ENCODE measurements at places on chromosomes 1 and 21. TPM values are rescaled to one million over a fixed set of nuclear protein-coding genes. Genes with fewer than 3 reads are reported as not detected.

DNA sequence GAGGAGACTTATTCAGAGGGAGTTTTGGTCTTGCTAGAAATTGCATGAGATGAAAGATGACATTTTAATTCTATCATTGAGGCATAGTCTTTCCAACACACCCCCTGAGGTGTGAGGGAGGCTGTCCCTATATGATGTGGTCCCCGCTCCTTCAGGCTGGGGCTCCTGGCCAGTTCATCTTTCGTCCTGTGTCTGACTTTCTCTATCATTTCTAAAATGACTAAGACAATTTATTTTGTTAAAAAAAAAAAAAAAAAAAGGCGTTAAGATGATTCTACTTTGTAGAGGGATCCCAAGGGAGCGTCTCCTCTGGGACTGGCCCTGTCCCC, 50.5 kb downstream of the PRKCZ start:
- DNase-seq = no peak
- no peaks in the 10 kb centered on the region for H3K27me3 ChIP-seq
- no peak overlapping the region for H3K4me3 ChIP-seq
- H3K27ac ChIP-seq = no peak overlapping the region
- no peaks in the 10 kb centered on the region for H3K4me1 ChIP-seq

DNA sequence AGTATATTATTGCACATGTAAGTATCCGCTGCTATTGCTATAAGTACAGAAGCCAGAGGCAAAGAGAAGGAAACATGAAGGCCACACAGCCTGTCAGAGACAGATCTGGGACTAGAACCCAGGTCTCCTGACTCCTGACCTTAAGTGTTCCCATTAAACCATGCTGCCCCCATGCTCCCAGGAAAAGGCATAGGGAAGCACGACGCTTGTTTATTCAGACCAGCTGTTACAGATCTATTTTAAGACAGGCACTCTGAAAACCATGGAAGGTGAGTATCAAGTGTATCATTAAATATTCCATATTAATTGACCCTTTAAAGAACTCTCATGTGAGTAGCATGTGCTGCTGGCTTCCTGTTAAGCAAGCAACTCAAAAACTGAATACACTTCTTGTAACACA, 11.4 kb downstream of the VAV3 start:
- no peak for DNase-seq
- no peaks in the 10 kb centered on the region for H3K36me3 ChIP-seq
- H3K27me3 ChIP-seq = no peaks in the 10 kb centered on the region
- H3K27ac ChIP-seq = no peak overlapping the region

- H3K27me3 ChIP-seq = no peaks in the 10 kb centered on the region
- peak overlapping the region; percentile 93 for H3K27ac ChIP-seq
- DNase-seq = no peak
These were observed 30.1 kb downstream of the ITPKB start for GRCh38 chr1:226708967-226709396.

GRCh38 chr1:191963781-191964455, 194.3 kb upstream of the RGS18 start:
- DNase-seq = no peak
- H3K27ac ChIP-seq = no peak overlapping the region
- H3K4me1 ChIP-seq = no peaks in the 10 kb centered on the region
- H3K36me3 ChIP-seq = no peaks in the 10 kb centered on the region
- no peaks in the 10 kb centered on the region for H3K27me3 ChIP-seq

DNA sequence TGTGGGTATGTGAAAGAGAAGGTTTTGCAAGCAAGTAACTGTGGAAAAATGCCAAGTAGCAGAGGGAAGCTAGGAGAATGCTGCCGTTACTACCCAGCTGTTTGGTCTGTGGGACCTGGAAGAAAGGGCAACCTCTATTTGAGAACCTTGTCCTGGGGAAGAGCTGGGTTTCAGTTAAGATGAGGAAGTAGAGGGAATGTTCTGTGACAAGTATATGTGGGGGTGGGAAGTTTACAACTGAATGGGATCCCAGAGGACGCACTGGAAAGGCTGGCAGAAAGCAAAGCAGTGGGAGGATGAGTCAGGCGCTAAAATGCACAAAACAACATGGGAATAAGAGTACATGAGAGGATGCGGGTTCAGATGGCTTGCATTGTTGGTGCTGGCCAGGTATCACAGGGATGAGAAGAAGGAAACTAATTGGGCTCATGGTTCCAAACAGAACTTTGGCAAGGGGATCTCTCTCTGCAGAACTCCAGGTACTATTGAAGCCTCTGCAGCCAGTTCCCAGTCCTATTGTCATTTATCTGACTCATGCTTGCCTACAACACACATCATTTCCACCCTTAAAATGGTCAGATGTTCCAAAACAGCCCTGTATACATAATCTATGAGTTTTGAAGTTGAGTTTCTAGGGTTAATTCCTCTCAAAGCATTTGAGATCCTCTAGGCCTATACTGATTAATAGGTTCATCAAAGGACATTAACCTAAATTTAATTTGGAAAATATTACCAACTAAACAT, 88.5 kb upstream of the VAV3 start:
- no peak overlapping the region for H3K4me3 ChIP-seq
- no peak overlapping the region for H3K27ac ChIP-seq
- no peaks in the 10 kb centered on the region for H3K36me3 ChIP-seq
- DNase-seq = no peak

GRCh38 chr21:35838987-35839763, 221.2 kb downstream of the SETD4 start:
- H3K27ac ChIP-seq = no peak overlapping the region
- no peaks in the 10 kb centered on the region for H3K36me3 ChIP-seq
- no peak for DNase-seq
- H3K27me3 ChIP-seq = peaks cover 2% of the 10 kb centered on the region

DNA sequence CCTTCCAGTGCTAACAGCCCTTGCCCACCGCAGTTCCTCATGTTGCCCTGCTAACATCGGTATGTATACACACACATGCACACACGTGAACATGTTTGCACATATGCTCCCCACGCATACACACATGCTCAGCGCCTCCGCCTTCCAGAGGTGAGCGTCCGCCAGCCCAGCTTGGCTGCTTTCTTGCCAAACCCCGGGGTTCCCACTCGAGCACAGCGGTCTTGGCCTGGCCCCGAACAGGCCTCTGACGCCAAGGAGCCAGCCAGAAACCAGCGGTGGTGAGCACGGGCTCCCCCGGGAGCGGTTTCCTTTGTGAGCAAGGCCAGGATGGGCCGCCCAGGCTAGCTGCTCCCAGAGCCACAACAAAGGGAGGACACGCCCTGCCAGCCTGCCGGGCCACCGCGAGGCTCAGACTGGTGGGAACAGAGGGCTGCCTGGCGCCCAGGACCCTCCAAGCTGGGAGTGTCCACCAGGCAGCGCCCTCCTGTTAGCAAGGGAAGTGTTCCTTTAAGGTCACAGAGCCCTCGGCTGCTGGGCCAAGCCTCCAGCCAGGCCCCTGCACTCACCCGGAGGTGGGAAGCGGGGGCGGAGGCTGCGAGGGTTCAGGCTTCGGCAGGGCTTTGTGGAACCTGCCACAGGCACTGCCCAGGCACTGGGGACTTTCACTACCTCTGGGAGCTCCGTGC, 65.4 kb downstream of the ALPL start:
- no peaks in the 10 kb centered on the region for H3K36me3 ChIP-seq
- no peak overlapping the region for H3K4me3 ChIP-seq
- DNase-seq = no peak
- H3K4me1 ChIP-seq = no peaks in the 10 kb centered on the region

- DNase-seq = peak; percentile 71
- H3K4me1 ChIP-seq = peaks cover 56% of the 10 kb centered on the region
These were observed 1.2 kb downstream of the S100A10 start for GRCh38 chr1:151992303-151993083.

- H3K36me3 ChIP-seq = no peaks in the 10 kb centered on the region
- H3K27ac ChIP-seq = no peak overlapping the region
- DNase-seq = no peak
- no peak overlapping the region for H3K4me3 ChIP-seq
These were observed 396.2 kb downstream of the PLPP3 start for GRCh38 chr1:56183151-56183550.

GRCh38 chr1:244854865-244855578, 9.3 kb downstream of the HNRNPU start:
- H3K4me1 ChIP-seq = peaks cover 65% of the 10 kb centered on the region
- peaks cover 90% of the 10 kb centered on the region for H3K36me3 ChIP-seq
- DNase-seq = peak; percentile 56
- H3K27me3 ChIP-seq = no peaks in the 10 kb centered on the region
- H3K4me3 ChIP-seq = peak overlapping the region; percentile 50

- peaks cover 9% of the 10 kb centered on the region for H3K36me3 ChIP-seq
- H3K27me3 ChIP-seq = no peaks in the 10 kb centered on the region
- H3K27ac ChIP-seq = no peak overlapping the region
- H3K4me3 ChIP-seq = peak overlapping the region; percentile 23
- H3K4me1 ChIP-seq = peaks cover 29% of the 10 kb centered on the region
These were observed 10.5 kb downstream of the MAP3K6 start for GRCh38 chr1:27356277-27356618.

DNA sequence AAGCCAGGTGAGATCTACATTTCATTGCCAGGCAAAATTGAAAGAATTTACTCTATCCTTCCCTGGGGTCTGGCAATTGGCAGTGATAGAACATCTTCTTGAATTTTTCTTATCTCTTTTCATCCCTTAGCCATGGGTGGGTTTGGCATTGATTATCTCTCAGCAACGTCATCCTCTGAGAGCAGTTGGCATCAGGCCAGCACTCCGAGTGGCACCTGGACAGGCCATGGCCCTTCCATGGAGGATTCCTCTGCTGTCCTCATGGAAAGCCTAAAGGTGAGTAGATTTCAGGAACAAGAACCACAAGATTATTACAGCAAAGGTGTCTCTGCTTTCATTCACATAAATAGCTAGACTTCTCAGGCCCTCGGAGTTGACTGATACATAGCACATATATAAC, 39.3 kb downstream of the NCF2 start:
- H3K27me3 ChIP-seq = no peaks in the 10 kb centered on the region
- peaks cover 65% of the 10 kb centered on the region for H3K36me3 ChIP-seq
- peaks cover 8% of the 10 kb centered on the region for H3K4me1 ChIP-seq
- H3K27ac ChIP-seq = peak overlapping the region; percentile 55
- H3K4me3 ChIP-seq = no peak overlapping the region
- DNase-seq = no peak

GRCh38 chr1:225559326-225559725, 93.6 kb downstream of the ENAH start:
- H3K36me3 ChIP-seq = no peaks in the 10 kb centered on the region
- no peak overlapping the region for H3K4me3 ChIP-seq
- H3K27me3 ChIP-seq = peaks cover 11% of the 10 kb centered on the region
- DNase-seq = no peak
- no peaks in the 10 kb centered on the region for H3K4me1 ChIP-seq

- no peak overlapping the region for H3K27ac ChIP-seq
- DNase-seq = no peak
- no peaks in the 10 kb centered on the region for H3K4me1 ChIP-seq
- no peaks in the 10 kb centered on the region for H3K36me3 ChIP-seq
- no peak overlapping the region for H3K4me3 ChIP-seq
These were observed 615.9 kb downstream of the PTPRU start for GRCh38 chr1:29852248-29852647.

- no peak overlapping the region for H3K4me3 ChIP-seq
- H3K4me1 ChIP-seq = no peaks in the 10 kb centered on the region
- H3K36me3 ChIP-seq = no peaks in the 10 kb centered on the region
- no peak overlapping the region for H3K27ac ChIP-seq
- H3K27me3 ChIP-seq = peaks cover 15% of the 10 kb centered on the region
These were observed 203.2 kb downstream of the C1orf94 start for GRCh38 chr1:34379911-34380310.

- H3K27me3 ChIP-seq = no peaks in the 10 kb centered on the region
- H3K4me3 ChIP-seq = no peak overlapping the region
- H3K27ac ChIP-seq = no peak overlapping the region
- peaks cover 11% of the 10 kb centered on the region for H3K4me1 ChIP-seq
- no peak for DNase-seq
These were observed 177.7 kb upstream of the HP1BP3 start for GRCh38 chr1:20964540-20965484.

DNA sequence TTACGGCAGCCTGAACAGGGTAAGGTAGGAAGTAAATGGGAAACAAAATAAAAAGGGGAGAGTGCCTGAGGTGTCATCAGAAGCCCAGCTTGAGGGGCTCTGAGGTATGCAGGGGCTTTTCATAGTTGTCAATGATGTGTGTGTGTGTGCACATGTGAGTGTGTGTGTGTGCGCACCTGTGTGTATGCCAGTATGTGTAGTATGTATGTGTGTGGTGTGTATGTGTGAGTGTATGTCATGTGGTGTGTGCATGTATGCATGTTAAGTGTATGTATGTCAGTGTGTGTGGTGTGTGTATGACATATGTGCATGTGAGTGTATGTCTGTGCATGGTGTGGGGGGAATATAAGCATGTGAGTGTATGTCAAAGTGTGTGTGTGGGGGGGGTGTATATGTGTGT, 184.1 kb downstream of the DSCAM start:
- no peaks in the 10 kb centered on the region for H3K36me3 ChIP-seq
- H3K27ac ChIP-seq = no peak overlapping the region
- no peaks in the 10 kb centered on the region for H3K4me1 ChIP-seq
- H3K27me3 ChIP-seq = no peaks in the 10 kb centered on the region

LCE2A gene
- total RNA-seq = not detected

PLPP3 gene
- total RNA-seq = not detected

FCRLA gene
- total RNA-seq = not detected

NEXN gene
- 0.64 TPM for total RNA-seq

MPL gene
- not detected for total RNA-seq

FAAH gene
- 6.8 TPM for total RNA-seq

MCOLN3 gene
- 0.66 TPM for total RNA-seq

IFNAR1 gene
- 19.0 TPM for total RNA-seq

Data from activated CD4-positive, alpha-beta T cell treated with anti-CD3 and anti-CD28 coated beads, Interleukin-2, amount 10 ng/mL, durations not matched to agents 24 days and 14 days (primary cell).